ENCODE measurements at places on chromosomes 16 and 17.
A peak's percentile ranks its signal among the peaks of the same experiment; 100 is the strongest.

GRCh38 chr17:79813297-79814126, 16.6 kb upstream of the CBX8 start:
- DNase-seq: no peak

DNA sequence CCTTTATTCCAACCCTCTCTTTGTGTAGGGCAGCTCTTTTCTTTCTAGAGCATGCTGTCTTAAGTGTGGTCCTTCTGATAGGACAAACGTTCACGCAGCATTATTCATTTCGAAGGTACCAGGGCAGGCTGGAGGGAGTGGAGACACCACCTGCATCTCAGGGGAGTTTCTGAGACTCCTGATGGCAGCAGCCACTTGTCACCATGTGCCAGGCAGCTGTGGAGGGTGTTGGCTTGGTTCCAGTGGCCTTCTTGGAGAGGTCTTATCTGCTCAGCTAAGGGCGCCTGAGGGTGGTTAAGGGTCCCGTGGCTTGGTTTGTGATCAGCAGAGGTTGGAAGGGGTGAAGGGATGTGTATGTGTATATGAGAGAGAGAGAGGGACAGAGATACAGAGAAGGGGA, 257.1 kb upstream of the EEF2KMT start:
- DNase-seq: no peak

DNA sequence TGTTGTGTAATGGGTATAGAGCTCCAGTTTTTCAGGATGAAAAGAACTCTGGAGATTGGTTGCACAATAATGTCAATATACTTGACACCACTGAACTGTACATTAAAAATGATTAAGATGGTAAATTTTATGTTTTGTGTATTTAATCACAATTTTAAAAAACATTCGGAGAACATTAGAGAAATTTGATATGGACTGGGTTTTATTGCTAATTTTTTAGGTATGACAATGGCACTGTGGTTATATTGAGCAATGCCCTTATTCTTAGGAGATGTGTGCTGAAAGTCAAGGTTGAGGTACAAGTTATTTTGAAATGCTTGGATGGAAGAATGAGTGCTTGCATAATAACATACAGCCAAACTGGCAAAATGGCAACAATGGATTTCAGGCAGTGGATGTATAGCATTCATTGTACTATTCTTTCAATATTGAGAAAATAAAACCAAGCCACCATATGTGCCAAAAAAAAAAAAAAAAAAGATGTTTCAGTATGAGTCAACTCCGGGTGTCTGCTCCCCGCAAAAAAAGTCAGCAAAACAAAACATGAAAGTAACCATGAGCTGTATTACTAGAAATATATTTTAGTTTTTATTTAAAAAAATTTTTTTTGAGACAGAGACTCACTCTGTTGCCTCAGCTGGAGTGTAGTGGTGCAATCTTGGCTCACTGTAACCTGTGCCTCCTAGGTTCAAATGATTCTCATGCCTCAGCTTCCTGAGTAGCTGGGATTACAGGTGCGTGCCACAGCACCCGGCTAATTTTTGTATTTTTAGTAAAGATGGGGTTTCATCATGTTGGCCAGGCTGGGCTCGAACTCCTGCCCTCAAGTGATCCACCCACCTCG, 19.8 kb downstream of the HOXB1 start:
- no peak for DNase-seq

GRCh38 chr16:85002608-85003007, 8.7 kb downstream of the ZDHHC7 start:
- DNase-seq: no peak

DNA sequence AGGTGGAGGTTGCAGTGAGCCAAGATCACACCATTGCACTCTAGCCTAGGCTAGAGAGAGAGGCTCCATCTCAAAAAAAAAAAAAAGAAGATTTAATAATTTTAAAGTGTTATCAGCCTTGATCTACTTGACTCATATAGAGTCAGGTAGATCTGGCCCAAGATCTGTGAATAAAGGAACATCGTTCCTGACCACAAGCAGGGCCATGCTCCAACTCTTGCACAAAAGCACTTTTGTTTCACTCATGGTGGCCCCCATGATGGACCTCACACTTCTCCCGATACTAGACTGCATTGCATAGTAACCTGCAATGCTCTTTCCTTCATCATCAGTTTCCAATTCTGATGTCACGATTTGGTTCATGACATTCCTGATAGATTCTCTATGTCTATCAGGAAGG, 5.2 kb upstream of the MYH11 start:
- DNase-seq: no peak

DNA sequence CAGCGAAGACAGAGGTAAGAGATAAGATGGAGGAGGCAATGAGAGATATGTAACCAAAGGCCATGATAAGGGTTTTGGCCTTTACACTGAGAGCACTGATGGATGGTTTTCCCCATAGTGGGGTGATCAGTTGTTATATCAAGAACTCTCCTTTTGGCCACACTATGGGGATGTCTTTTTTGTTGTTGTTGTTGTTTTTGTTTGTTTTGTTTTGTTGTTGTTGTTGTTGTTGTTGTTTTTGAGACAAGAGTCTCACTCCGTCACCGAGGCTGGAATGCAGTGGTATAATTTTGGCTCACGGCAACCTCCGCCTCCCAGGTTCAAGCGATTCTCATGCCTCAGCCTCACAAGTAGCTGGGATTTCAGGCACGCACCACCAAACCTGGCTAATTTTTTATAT, 244.8 kb upstream of the DYNLRB2 start:
- DNase-seq: no peak

GRCh38 chr17:73325527-73325842, 13.7 kb upstream of the CDC42EP4 start:
- DNase-seq: no peak

GRCh38 chr17:65359016-65359415, 202.4 kb downstream of the AXIN2 start:
- DNase-seq: no peak

DNA sequence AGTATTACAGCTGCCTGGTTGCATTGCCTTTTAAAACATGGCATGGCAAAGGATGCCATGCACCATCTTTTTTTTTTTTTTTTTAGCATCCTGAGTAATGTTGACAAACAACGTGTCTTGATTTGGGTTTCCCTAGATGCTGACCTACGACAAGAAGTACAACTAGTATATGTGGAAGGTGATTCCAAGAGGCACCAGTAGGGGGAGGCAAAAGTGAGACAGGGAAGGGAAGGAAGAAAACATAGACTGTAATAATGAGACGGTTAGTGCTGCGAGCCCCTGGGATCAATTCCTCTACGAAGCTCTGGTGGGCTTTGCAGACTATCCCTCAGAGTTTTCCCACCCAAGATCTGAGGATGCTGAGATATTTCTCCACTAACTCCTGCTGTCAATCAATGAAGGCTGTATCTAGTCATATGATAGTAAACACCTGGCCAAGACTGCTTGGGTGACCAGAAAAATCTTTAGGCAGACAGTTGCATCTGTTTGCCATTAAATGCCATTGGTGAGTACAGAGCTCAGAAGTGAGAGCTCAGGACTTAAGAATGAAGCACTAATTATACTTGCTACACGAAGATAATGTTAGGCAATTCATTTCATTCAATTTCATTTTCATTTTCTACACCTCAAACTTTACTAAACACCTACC, 458.6 kb upstream of the GOT2 start:
- no peak for DNase-seq

GRCh38 chr17:50096092-50096491, 941 bp downstream of the PDK2 start:
- DNase-seq: no peak

GRCh38 chr16:10688291-10688690, 6.4 kb downstream of the TEKT5 start:
- DNase-seq: no peak

GRCh38 chr17:15287538-15288267, 22.6 kb upstream of the PMP22 start:
- DNase-seq: no peak

- DNase-seq: no peak
Observed at GRCh38 chr16:72092832-72093447, 480 bp downstream of the TXNL4B start.

DNA sequence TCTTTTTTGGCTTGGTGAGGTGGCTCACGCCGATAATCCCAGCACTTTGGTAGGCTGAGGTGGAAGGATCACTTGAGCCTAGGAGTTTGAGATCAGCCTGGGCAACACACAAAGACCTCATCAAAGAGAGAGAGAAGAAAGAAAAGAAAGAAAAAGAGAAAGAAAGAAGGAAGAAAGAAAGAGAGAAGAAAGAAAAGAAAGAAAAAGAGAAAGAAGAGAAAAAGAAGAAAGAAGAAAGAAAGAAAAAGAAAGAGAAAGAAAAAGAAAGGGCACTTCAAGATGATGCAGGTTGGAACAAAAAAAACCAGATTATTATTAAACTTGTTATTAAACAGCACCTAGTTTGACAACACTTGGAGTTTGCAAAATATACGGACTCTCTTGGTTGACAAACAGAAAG, 21.2 kb upstream of the ADCY9 start:
- no peak for DNase-seq

DNA sequence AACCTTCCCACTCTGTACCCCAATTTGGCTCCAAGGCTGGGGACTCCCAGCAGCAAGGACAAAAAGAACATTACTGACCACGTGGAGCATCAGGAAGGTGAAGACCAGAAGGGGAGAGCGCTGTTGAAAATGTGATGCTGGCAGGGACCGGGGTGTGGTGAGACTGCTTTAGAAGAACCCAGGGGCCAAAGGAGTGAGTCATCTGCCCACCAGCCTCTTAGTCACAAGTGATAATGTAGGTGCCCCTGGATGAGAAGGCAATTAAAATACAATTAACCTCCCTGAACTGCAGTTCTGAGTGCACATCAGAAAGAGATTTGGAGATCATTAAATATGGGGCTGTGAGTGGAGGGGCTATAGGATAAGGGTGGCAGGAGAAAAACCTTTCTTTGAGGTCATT, 366.6 kb upstream of the CCL2 start:
- DNase-seq: no peak

- DNase-seq: no peak
Observed at GRCh38 chr17:35973333-35974260, 7.7 kb downstream of the CCL16 start.

- no peak for DNase-seq
Observed at GRCh38 chr17:35169835-35170363, 22.3 kb downstream of the UNC45B start.

GRCh38 chr17:35683591-35683990, 47.8 kb upstream of the RASL10B start:
- no peak for DNase-seq

GRCh38 chr16:89759746-89760340, 38.5 kb downstream of the ZNF276 start:
- DNase-seq: no peak

DNA sequence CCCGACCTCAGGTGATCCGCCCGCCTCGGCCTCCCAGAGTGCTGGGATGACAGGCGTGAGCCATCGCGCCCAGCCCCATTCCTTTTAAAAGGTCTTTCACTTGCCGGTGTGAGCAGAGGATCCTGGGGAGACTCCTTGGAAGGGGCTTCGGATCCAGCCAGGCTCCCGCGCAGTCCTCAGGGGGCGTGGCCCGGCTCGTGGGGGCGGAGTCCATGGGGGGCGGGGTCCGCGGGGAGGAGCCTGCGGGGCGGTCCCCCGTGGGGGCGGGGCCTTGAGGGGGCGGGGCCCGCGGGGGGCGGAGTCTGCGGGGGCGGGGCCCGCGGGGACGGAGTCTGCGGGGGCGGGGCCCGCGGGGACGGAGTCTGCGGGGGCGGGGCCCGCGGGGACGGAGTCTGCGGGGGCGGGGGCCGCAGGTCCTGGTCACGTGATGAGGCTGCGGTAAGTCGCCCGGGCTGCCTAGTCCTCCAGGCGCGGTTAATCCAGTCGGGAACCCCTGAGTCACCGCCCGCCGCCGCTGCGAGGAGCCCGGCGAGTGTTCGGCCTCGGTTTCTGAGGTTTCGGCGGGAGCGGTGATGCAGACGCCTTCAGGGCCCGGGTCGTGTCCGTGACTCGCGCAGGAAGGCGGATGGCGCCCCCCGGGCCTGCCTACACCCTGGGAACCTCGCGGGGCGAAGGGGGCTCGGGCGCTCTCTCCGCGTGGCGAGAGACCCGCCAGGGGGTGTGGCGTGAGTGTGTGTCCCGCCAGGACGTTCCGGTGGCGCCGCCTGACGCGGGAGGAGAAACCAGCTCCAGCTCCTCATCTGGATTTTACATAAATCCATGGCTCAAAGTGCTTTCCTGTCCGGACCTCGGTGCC, 23.6 kb upstream of the ABR start:
- peak; percentile 82 for DNase-seq

GRCh38 chr16:89971495-89972243, 23.1 kb downstream of the DEF8 start:
- DNase-seq: no peak

GRCh38 chr17:3693829-3694231, 2.1 kb downstream of the P2RX5 start:
- DNase-seq: no peak

DNA sequence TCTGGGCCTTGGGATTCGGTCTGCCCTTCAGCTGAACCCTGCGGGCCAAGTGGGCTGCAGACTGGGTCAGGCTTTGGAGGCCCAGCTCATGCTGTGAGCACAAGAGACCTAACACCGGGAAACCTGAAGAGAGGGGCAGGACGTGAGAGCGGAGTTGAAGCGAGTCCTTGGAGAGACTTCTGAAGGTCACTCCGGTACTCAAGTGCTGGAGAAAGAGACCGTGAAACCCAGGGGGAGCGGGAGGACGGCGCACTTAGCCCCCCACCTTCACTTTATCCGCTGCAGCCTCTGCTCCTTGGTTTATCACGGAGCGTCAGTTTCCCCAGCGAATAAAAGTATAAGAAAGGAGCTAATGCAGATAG, 361 bp downstream of the UQCRC2 start:
- no peak for DNase-seq

- DNase-seq: no peak
Observed at GRCh38 chr17:40265337-40265736, 22.3 kb upstream of the CDC6 start.

GRCh38 chr16:87207965-87208364, 109.2 kb downstream of the C16orf95 start:
- DNase-seq: no peak

DNA sequence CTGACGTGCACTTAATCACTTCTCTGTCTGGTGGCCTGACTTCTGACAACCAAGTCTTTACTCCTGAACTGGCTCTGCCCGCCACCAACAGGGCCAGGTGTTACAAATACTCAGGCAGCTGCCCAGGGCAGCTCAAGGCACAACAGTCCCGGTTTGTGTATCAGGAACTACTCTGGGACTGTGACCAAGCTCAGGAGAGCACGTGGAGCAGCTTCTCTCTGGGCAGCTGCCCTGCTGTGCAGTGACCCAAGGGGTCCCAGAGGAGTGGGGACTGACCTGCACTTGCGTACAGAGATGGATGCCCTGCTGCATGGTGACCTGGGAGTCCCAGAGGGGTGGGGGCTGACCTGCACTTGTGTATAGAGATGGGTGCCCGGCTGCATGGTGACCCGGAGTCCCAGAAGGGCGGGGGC, 21.9 kb downstream of the LITAFD start:
- DNase-seq: no peak

DNA sequence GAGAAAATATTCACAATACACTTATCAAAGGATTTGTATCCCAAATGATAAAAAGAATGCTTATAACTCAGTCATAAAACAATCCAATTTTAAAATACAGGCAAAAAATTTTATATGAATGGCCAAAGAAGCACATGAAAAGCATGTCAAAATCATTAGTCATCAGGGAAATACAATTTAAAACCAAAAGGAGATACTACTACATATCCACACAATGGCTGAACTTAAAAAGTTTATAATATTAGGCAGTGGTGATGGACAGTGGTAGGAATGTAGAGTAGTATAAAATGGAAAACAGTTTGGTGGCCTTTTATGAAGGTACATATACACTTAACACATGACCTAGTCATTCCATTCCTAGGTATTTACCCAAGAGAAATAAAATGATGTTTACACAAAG, 12.2 kb downstream of the CMC2 start:
- no peak for DNase-seq

Measured in cardiac septum (tissue), 1 donor.